ENCODE measurements at places on chromosomes 7 and 10. TPM values are rescaled to one million over a fixed set of nuclear protein-coding genes. Genes with fewer than 3 reads are reported as not detected.

Gene TAF3
- total RNA-seq = 3.9 TPM

Gene RELN
- 59.0 TPM for total RNA-seq

Gene PRXL2A
- 259 TPM for total RNA-seq

Gene BAMBI
- total RNA-seq = 3.8 TPM

Gene TRPV5
- not detected for total RNA-seq

Gene CARD11
- not detected for total RNA-seq

DNA sequence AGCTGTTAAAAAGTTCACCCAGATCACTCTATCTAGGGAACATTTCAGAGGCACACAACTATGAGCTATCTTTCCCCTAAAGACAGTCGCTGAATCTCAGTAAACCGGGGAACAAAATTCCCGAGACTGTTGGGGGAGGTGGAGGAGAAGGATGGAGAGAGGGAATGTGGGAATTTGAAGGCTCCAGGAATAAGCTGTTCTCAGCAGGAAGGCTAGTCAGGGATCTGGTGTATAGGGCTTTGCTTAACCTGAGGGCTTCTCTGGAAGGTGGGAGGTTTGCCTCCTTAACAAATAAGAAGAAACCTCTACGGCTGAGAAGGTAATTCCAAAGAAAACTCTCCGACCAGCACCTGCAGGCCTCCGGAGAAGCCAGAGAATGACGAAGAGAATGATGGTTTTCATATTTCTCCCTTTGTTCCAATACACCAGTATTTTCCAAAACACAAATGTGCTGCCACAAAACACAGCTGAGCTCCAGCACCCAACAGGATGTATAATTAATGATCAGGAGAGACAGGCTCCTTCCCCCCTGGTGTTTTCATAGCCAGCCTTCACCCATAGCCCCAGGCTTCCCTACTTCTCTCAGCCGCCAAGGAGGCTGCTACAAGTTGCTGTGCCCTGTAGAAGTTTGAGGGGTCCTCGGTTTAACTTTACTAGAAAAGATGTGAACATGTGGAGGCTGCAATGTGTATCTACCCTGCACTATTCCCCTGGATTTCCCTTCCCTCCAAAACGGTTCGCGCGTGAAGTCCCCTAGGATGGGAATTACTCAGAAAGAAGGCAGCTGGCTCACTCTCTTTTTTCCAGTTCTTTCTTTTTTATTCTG, 2.0 kb downstream of the KCNMA1 start:
- no peaks in the 10 kb centered on the region for H3K4me1 ChIP-seq
- H3K27me3 ChIP-seq = peaks cover 7% of the 10 kb centered on the region
- no peak for DNase-seq
- no peaks in the 10 kb centered on the region for H3K36me3 ChIP-seq

DNA sequence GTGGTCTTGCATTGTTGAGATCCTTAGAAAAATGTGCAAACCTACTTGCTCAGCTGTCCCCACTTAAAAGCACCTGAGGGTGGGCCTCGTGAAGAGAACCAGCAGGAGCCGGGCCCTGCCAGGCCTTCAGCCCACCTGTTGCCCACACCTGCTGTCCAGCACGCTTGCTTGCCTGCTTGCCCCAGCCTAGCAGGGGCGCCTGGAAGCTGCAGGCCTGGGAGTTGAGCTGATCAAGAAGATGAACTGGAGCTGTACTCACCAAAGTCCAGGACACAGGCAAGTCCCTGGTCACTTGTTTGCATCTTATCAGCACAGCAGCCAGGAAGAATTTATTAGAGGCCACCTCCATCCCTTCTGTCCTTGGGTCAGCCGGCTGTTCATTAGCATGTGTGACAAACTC, 23.2 kb downstream of the CYP26A1 start:
- H3K27ac ChIP-seq = no peak overlapping the region
- no peaks in the 10 kb centered on the region for H3K36me3 ChIP-seq
- DNase-seq = no peak
- no peak overlapping the region for H3K4me3 ChIP-seq

- peaks cover 10% of the 10 kb centered on the region for H3K4me1 ChIP-seq
- no peaks in the 10 kb centered on the region for H3K27me3 ChIP-seq
- H3K4me3 ChIP-seq = no peak overlapping the region
- H3K27ac ChIP-seq = 0 out of 2 replicates have a peak overlapping the region, but pooled peaks have one; percentile 0
- DNase-seq = no peak
Observed at GRCh38 chr7:130904031-130904757, 170.2 kb upstream of the KLF14 start.

DNA sequence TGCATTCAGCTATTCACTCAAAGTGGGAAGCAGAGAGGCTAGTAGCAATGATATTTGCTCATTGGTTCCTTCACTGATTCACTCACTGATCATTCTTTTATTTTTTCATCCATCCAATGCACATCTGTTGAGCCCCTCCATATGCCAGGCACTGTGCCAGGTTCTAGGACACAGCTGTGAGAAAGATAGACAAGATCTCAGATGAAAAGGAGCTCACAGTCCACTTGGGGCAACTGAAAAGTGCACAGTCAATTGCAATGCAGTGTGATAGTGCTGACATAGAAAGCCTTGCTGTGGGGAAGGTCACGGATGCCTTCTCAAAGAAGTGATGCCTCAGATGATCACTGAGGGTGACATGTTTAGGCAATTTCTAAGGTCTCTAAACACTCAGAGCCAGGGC, 262.3 kb downstream of the PTEN start:
- H3K27ac ChIP-seq = no peak overlapping the region
- H3K4me3 ChIP-seq = no peak overlapping the region
- H3K27me3 ChIP-seq = no peaks in the 10 kb centered on the region
- no peaks in the 10 kb centered on the region for H3K4me1 ChIP-seq
- no peak for DNase-seq
- H3K36me3 ChIP-seq = no peaks in the 10 kb centered on the region

GRCh38 chr10:123986736-123987135, 95.1 kb upstream of the CPXM2 start:
- H3K27ac ChIP-seq = no peak overlapping the region
- no peaks in the 10 kb centered on the region for H3K36me3 ChIP-seq
- DNase-seq = no peak
- no peaks in the 10 kb centered on the region for H3K27me3 ChIP-seq

DNA sequence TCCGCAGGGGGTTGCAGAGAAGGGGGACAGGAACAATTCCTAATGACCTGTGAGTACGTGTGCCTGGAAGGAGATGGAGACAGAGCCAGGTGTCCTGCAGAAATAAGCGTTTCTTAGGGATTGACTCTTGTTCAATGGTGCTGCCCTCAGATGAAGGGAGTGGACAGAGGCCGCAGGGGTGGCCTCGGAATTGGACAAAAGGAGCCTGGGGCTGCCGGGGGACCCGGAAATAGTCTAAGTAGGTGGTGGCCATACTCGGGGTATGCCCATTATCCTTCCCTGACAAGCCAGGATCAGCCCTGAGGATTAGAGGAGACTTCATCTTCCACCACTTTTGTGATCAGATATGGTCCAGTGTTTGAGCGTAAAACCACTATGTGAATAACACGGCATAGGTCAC, 39.2 kb downstream of the ELFN1 start:
- H3K36me3 ChIP-seq = no peaks in the 10 kb centered on the region
- H3K27me3 ChIP-seq = no peaks in the 10 kb centered on the region
- H3K4me1 ChIP-seq = peaks cover 10% of the 10 kb centered on the region
- H3K27ac ChIP-seq = no peak overlapping the region
- no peak overlapping the region for H3K4me3 ChIP-seq
- DNase-seq = no peak

DNA sequence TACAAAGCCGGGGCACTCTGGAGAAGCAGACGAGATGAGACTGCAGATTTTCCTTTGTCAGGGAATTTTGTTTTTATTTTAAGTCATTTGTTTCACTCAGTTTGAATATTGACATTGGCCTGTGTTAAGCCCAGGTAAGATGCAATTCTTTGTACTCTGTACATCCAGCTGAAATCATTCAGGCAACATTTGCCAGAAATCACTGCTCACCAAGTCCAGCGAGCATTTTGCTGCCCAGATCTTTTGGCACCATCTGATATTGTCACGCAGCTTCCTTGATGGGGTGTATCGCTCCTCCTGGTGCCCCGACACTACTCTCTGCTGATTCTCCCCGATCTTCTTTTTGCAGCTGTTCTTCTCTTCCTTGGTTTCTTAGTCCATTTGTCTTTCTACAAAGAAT, 261.7 kb downstream of the GALNT17 start:
- H3K4me3 ChIP-seq = no peak overlapping the region
- no peaks in the 10 kb centered on the region for H3K4me1 ChIP-seq
- no peak overlapping the region for H3K27ac ChIP-seq
- no peak for DNase-seq
- H3K36me3 ChIP-seq = no peaks in the 10 kb centered on the region

- H3K4me3 ChIP-seq = no peak overlapping the region
- H3K36me3 ChIP-seq = no peaks in the 10 kb centered on the region
- DNase-seq = no peak
- no peak overlapping the region for H3K27ac ChIP-seq
Observed at GRCh38 chr10:84715911-84716310, 387.5 kb downstream of the CCSER2 start.

- H3K27me3 ChIP-seq = no peaks in the 10 kb centered on the region
- no peak overlapping the region for H3K4me3 ChIP-seq
- no peaks in the 10 kb centered on the region for H3K4me1 ChIP-seq
- no peak overlapping the region for H3K27ac ChIP-seq
- H3K36me3 ChIP-seq = no peaks in the 10 kb centered on the region
Observed at GRCh38 chr10:51972733-51973346, 273.4 kb upstream of the CSTF2T start.

GRCh38 chr7:2111568-2111967, 121.2 kb downstream of the MAD1L1 start:
- H3K4me3 ChIP-seq = no peak overlapping the region
- no peak for DNase-seq
- H3K36me3 ChIP-seq = no peaks in the 10 kb centered on the region
- peaks cover 18% of the 10 kb centered on the region for H3K4me1 ChIP-seq
- H3K27me3 ChIP-seq = no peaks in the 10 kb centered on the region
- H3K27ac ChIP-seq = no peak overlapping the region

DNA sequence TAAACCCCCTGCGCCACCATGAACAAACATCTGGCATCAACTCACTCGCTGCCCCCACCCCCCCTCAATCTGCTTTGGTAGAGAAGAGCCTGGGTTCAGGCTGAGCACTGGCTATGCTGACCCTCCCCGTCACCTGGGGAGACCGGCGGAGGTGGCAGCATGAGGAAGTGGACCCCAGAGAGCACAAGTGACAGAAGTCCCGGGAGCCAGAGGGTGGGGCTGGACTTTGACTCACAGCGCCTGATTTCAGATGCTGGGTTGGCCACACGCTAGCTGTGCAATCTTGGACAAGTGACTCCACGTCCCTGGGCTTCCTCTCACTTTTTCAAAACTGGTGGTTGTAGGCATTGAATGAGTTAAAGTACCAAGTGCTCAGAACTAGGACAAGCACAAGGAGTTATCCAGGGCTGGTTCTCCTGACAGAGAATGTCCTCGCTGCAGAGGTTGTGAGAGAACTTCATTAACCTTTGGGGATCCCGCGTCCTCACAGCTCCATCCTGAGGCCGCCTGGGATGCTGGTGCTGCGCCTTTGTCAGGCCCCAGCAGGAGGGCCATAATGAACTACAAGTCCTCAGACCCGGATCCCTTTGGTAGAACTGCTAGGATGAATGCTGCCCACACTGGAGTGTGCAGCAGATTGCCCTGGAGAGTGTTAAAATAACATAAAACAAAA, 48.8 kb upstream of the RASGEF1A start:
- no peaks in the 10 kb centered on the region for H3K36me3 ChIP-seq
- no peak for DNase-seq
- no peaks in the 10 kb centered on the region for H3K27me3 ChIP-seq
- no peak overlapping the region for H3K4me3 ChIP-seq

- H3K36me3 ChIP-seq = no peaks in the 10 kb centered on the region
- peaks cover 5% of the 10 kb centered on the region for H3K27me3 ChIP-seq
- H3K27ac ChIP-seq = no peak overlapping the region
- no peak for DNase-seq
- H3K4me3 ChIP-seq = no peak overlapping the region
- no peaks in the 10 kb centered on the region for H3K4me1 ChIP-seq
Observed at GRCh38 chr7:148045521-148045920, 545.0 kb upstream of the C7orf33 start.

DNA sequence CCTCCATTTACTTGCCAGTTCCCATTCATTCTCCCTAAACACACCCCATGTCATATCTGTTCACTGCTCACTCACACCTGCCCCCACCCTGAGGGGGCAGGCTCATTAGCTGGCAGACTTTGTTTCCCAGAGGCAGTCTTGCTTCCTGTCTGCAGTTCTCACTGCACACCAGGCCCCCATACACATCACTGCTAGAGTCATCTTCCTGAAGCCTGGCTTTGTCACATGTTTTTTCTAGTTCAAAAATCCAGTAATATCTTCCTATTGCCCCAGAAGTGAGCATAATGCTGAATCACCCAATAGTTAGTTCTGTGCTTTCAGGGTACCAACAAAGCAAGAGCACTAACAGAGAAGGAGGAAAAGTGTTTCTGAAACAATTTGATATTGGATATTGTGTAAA, 1.9 kb downstream of the LRRC72 start:
- no peak overlapping the region for H3K4me3 ChIP-seq
- no peaks in the 10 kb centered on the region for H3K27me3 ChIP-seq
- H3K36me3 ChIP-seq = no peaks in the 10 kb centered on the region
- no peak overlapping the region for H3K27ac ChIP-seq

DNA sequence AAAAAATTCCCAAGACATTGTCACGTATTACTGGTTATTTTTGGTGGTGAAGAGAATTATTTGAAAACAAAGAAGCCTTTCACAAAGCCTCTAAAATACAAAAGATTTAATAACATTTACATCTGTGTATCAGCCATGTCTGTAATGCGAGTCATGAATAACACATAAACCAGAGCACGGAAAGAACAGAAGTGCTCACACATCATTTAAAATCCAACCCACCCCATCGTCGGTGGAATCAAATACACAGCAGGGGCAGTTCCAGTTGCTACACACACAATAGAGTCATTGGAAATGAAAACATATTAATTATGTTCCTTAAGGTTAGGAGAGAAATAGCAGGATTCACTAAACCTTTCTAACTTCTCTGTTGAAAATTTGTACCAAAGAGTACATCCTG, 1097.3 kb downstream of the KCNMA1 start:
- H3K4me3 ChIP-seq = no peak overlapping the region
- no peaks in the 10 kb centered on the region for H3K27me3 ChIP-seq
- no peaks in the 10 kb centered on the region for H3K36me3 ChIP-seq

GRCh38 chr10:91672021-91672608, 39.2 kb upstream of the PPP1R3C start:
- H3K4me3 ChIP-seq = peak overlapping the region; percentile 30
- no peaks in the 10 kb centered on the region for H3K27me3 ChIP-seq
- H3K4me1 ChIP-seq = peaks cover 6% of the 10 kb centered on the region
- no peaks in the 10 kb centered on the region for H3K36me3 ChIP-seq
- peak; percentile 77 for DNase-seq

DNA sequence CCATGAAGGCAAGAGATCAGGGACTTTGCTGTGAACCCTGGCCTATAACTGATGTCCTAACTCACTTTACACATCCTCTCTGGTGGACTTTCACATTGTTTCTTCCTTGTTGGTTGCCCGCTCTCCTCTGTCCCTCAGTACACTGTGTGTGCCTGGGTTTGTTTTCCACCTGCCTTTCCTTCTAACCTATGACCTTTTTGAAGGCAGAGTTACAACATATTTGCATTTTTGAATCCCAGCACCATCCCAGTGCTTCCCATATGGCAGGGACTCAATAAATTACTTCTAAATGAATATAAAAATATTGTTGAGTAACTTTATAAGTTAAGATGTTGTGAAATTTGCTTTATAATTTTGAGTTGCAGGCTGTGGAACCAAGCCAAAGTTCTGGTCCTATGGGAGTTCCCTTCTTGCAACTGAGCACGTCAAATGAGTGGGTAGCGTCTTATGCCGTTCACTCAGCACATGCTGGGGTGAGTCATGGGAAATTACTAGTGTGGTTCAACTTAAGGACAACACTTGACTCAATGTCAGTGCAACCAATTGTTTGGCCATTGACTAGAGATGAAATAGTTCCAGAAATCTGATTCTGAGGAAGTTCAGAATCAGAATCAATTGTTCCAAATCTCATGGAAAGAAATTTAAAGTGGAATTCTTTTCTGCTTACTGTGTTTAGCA, 250.9 kb downstream of the TWIST1 start:
- no peaks in the 10 kb centered on the region for H3K27me3 ChIP-seq
- peak; percentile 44 for DNase-seq
- H3K36me3 ChIP-seq = no peaks in the 10 kb centered on the region
- H3K4me1 ChIP-seq = peaks cover 7% of the 10 kb centered on the region
- H3K4me3 ChIP-seq = no peak overlapping the region

Data from SJCRH30 (cell line).